ENCODE measurements at places on chromosomes 13 and 19.

DNA sequence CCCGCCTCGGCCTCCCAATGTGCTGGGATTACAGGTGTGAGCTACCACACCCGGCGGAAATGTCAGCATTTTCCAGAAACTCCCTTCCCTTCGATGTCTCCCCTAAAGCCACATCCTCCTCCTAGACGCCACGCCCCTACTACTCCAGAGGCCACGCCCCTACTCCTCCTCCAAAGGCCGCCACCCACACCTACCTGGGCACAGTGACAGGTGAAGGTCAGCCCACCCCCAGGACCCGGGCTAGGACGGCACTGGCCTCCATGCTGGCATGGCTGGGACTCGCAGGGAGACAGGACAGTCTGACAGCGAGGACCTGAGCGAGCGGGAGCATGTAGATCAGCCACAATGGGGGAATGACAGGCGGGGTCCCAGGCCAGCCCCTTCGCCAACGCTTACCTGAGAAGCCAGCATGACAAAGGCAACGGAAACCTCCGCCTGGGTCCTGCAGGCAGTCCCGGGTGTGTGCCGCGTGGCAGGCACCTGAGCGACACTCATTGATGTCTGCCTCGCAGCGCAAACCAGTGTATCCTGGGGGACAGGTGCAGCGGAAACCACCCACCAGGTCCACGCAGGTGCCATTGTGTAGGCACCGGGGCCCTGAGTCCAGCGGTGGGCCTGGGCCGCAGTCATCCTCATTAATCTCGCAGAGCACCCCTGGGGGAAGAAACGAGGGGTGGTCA, 22.0 kb downstream of the NOTCH3 start:
- DNase-seq = no peak

DNA sequence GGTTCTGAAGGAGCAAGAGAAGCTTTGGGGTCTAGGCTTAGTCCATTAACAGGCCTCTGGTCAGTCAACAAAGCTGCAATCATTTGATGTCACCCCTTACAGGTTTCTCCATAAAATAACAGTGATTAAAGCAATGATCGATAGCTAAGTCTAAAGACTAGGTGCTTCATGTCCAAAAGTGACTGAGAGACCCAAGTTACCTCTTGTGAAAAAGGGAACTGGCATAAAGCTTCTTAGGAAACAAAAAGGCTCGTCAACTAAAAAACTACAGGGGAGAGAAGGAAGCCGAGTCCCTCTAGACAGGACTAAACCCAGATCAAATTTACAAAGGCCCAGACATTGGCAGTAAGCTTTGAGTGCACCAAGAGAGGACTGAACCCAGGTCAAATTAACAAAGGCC, 2.2 kb downstream of the DCUN1D2 start:
- DNase-seq = no peak

DNA sequence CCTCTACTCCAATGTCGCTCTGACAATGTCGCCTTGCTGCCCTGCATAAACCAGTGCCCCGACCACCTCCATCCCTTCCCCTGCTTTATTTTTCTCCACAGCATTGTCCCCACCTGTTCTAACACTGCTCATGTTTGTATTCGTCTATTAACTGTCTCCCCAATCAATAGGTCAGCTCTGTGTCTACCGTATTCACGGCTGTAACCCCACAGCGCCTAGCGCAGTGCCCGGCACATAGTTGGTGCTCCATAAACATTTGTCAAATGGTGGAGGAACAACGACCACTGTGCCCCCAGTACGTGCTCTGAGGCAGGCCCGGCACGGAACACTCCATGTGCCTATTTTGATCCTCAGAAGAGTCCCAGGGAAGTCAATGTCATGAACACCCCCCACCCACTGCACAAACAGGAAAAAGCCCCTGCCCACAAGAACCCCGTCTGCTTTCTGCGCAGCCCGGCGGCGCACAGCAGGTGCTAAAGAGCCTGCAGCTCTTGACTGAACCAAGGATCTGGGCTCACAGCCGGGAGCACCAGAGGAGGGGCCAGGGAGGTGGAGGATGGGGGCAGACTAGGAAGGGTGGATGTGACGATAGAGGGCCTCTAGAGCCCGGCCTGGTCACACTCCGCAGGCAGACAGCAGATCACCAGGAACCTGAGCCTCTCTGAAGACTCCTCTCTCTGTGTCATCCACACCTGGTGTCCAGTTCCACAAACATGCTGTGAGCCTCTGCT, 1.8 kb upstream of the CEACAM16 start:
- DNase-seq = no peak

DNA sequence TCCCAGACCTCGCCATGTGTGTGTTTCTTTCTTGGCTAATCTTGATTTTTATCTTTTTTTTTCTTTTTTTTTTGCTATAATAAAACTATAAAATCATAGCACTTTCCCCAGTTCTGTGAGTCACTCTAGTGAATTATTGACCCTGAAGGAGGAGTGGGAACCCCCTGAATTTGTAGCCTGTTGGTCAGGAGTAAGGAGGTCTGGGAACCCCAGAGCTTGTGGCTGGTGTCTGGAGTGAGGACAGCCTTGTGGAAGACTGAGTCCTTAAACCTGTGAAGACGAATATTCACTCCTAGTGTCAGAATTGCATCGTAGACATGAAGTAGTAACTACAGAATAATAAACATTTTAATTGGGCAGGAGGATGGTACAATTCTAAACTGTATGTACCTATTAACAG, 7.4 kb downstream of the EID2B start:
- no peak for DNase-seq

- DNase-seq = no peak
Measured at GRCh38 chr19:3220576-3220975, 3.9 kb upstream of the CELF5 start.

- no peak for DNase-seq
Measured at GRCh38 chr19:32830231-32831014, 39.1 kb downstream of the SLC7A9 start.

GRCh38 chr13:102977471-102977870, 88.7 kb downstream of the SLC10A2 start:
- DNase-seq = no peak

DNA sequence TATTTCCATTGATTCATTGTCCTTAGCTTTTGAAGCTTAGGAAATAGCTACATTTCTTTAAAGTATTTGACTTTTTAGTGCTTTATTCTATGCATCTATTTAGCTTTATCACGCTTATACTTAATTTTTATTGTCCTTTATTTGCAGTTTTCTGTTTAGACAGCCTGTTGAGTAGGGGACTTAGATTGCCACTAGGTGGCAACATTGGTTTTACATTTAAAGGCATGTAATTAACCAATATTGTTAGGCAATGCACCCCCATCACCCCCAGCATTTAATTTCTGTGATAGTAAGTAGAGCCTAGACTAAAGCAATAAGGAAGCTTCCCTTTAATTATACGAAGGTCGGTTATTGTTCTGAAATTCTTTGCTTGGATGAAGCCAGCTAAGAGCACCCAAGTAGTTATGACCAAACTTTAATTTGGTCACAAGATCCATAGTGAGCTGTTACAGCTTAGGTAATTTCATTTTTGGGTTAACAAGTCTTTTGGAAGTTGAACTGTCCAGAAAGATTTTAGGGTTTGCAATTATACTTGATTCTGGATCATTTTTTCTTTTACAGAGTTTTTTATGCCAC, 36.5 kb downstream of the B3GLCT start:
- no peak for DNase-seq

DNA sequence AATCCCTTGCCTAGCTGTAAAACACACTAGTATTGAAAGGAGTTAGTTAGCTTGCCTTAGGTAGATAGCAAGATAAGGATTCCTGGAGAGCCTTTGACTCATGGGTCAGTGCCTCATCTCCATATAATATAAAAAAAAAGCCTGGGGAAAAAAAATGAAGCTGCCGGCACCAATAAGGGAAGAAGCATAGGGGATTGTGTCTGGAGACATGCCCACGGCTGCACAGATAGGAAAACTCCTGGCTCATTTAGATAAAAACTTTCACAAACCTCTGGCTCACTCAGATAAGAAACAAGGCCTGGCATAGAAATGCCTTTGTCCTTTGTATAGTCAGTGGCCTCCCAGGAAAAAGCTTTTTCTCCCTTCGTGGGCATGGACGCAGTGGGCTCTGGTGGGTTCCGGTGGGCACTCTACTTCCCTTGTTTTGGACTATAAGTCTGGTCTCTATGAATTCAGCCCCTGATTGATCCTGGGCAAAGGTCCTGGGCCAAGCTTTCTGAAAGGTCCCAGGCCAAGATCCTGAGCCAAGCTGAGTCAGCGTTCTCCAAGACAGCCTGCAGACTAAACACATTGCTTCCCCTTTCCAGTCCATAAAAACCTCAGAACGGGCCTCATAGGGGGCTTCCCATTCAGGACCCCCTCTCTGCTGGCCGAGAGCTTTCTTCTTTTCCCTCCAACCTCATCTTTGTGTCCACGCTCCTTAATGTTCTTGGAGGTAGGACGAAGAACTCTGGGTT, 4.9 kb upstream of the OR7A17 start:
- no peak for DNase-seq

GRCh38 chr19:7257148-7258040, 36.8 kb downstream of the INSR start:
- no peak for DNase-seq

GRCh38 chr13:76798037-76798436, 88.2 kb downstream of the KCTD12 start:
- no peak for DNase-seq

- no peak for DNase-seq
Measured at GRCh38 chr19:15244808-15245207, 12.6 kb upstream of the EPHX3 start.

- DNase-seq = no peak
Measured at GRCh38 chr13:99075268-99076191, 97.7 kb upstream of the DOCK9 start.

GRCh38 chr13:96935901-96936300, 58.4 kb downstream of the OXGR1 start:
- no peak for DNase-seq

DNA sequence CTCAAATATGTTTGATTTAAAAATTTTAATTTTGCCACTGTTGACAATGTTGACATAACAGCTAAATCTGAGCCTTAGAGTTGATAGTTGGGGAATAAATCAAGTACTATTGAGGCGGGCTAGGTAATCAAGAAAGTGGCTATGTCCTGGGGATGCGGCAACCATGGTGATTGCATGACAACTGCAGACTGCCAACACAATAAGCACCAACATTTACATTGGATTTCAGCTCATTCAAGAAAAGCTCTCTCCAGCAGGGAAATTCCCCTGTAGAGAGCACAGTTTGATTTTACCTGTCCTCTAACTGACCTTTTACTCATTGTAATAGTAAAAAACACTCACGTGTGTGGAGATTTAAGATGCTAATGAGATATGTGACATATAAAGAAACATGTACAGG, 63.1 kb downstream of the ZNF100 start:
- no peak for DNase-seq

DNA sequence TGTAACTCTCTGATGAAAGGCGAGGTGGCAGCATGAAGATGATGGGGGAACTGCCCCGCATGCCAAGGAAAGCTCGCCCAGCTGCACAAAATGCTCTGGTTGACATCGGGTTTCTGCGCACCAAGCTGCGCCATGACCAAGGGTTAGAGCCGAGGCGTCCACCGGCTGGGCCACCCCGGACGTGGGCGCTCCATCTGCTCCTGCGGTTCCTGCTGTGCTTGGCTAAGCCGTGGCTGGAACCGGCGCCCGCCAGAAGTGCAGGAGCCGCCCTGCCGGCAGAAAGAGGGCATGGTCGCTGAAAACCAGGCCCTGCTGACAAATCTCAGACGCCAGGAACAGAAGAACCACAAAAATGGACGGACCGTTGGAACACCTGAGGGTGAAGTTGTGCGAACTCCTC, 57.9 kb downstream of the ZNF100 start:
- no peak for DNase-seq

GRCh38 chr13:111082240-111082639, 32.9 kb upstream of the ARHGEF7 start:
- no peak for DNase-seq

GRCh38 chr19:20367811-20368294, 197.7 kb downstream of the ZNF737 start:
- DNase-seq = no peak

- DNase-seq = peak; percentile 94
Measured at GRCh38 chr13:95676762-95677563, at the start of gene DNAJC3. Gene DNAJC3, plus strand, starts transcription at chr13:95677139. Its CDS starts 117 bp downstream, at chr13:95677256.

DNA sequence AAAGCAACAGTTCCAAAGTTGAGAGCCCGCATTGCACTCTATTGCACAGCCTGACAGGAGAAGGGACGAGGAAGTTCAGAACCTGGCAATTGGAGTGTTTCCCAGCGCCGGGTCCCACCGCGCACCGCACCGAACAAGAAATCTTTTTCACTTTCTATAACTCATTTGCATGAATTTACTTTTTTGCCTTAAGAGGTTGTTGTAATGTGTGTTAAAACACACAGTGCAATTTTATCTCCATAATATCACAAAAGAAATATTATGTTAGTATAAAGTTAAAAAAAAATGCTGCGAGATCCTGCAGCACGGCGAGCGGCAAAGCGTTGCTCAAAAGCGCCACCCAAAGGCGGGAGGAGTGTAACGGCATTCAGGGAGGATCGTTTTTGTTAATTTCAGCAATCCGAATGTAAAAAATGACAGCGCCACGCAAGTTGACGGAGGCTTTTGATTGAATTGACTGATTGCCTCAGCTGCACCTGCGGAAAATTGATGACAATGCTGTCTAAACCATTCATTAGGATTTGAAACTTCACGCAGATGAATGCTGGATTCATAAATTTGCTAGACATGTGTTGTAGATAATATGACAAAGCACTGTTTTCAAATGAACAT, 303.6 kb upstream of the ZNF507 start:
- DNase-seq = peak; percentile 15

DNA sequence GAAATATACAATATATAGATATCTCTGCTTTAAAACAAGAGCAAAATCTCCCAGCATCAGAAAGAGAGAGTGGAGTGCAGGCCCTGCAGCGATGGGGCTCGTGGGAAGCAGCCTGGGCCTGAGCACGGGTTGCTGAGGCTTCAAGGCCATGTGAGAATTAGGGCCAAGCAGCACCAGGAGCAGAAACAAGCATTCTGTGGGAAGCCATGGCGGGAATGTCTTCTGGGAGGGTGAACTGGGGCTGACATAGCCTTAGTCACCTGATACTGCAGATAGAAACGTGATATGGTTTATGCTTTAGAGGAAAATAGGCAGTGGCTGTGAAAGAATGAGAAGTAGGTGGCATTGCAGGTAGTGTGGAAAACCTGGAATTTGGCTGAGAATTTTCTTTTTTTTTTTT, 472.3 kb downstream of the IRS2 start:
- no peak for DNase-seq

GRCh38 chr19:30445385-30445784, 73.2 kb downstream of the ZNF536 start:
- DNase-seq = no peak

GRCh38 chr13:90999401-90999800, 348.1 kb upstream of the MIR17HG start:
- DNase-seq = no peak

DNA sequence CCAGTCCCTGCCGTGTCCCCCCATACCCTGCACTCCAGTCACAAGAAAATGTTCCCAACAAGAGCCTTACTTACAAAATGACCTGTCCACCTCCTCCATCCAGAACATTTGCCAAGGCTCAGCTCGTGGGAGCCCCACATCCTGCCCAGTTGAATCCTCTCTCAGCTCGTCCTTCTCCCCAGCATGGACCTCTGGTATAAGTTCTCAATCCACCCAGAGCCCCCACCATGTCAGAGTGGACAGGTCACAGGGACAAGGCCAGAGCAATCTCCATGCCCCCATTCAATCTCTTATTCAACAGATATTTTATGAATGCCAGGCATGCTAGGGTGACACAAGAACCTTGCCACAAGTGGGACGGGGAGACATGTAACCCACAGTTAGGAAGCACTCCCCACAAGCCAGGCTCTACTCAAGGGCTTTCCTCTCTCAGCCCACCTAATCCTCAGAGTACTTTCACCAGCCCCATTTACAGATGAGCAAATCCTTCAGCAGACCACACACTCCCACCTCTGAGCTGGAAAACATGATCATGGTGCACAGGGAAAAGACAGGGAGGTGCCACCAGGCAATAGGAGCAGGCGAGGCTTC, 15.1 kb downstream of the DEDD2 start:
- no peak for DNase-seq

- no peak for DNase-seq
Measured at GRCh38 chr19:8648240-8648639, 17.8 kb downstream of the NFILZ start.

All from activated CD4-positive, alpha-beta T cell treated with anti-CD3 and anti-CD28 coated beads for 24 hours (primary cell).